ENCODE measurements at places on chromosomes 5 and 9.

DNA sequence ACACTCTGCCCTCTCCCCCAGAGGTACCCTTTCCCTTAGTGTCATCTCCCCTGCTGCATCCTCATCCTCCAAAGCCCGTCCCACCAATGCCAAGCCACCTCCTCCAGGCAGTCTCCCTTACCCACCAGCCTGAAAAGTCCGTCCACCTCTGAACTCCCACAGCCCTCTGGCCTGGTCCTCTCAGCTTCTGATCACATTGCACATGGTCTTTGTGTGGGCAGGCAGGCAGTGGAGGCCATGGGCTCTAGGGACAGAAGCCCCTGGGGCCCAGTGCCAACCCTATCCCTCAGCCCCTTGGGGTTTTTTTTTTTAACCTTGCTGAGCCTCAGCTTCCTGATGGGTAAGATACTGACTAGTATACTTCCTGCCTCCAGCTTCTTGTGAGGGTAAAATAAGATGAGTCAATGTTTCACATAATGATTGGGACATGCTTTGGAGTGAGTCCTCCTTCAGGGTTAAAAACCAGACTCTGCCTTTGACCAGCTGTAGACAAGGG, 19.4 kb downstream of the CSF1R start:
- DNase-seq = no peak

DNA sequence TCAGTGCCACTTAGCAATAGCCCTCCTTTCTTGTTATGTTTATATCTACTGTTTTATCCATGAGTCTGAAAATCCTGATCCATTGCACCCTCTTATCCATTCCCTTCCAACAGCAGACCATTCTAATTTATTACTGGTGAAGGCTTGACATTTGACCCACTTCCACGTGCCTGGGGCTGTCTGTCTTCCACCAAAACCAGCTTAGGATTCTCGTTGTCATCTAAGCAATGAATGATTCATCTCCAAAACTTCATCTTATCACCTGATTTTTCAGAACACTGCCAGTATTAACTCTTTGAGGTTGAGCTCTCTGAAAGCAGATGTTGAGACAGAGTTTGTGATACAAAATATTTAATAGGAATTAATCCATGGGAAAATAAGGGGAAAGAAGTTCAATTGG, 277.8 kb upstream of the FBXL7 start:
- DNase-seq = no peak

DNA sequence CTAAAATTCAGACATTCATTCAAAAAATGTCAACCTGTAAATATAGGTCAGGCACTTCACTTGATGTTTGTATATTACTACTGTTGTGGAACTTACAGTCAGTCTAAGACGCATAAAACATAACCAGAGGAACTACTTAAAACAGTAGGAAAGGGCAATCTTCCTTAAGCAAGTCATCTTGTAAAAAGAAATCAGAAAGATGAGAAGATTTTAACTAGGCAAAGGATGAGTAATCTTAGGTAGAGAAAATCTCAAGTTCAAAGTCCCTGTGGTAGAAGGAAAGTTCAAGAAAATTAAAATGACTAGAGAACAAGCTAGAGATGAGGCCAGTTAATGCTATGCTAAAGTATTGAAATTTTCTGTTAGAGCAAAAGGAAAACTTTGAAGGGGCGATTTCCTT, 152.4 kb downstream of the RAPGEF6 start:
- no peak for DNase-seq

- no peak for DNase-seq
These were observed 47.2 kb upstream of the LIFR start for GRCh38 chr5:38603691-38604090.

GRCh38 chr9:87301371-87301770, 196.3 kb upstream of the DAPK1 start:
- DNase-seq = no peak

DNA sequence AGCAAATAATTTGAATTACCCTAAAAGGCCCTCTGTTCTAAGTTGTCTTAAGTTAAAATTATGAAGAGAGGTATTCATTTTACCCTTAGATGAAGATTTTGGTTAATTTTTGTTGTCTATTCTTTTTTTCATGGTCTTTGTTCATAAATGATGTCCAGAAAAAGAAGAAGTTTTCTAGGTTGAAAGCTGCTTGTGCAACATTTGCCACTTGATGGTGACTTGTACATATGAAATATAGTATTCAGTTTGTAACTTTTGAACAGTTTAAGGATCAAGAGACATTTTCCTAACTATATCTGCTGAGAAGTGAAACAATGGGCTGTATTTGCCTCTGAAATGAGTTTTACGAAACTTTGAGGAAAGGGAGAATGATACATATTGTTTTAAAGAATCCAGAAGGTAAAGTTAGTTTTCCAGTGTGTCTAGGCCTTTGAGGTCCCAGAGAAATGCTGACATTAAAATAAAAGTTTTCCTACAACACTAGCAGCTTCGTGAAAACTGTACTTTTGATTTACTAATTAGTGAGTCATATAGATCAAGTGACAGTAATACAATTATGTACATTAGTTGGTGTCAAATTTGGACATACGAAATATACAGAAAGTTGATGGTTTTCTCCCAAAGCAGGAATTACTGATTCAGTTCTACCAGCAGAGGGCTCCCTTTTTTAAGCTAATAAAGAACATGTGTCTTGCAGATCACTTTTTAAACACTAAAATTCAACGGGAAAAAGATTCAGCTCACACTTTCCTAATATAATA, 70.5 kb downstream of the PIK3R1 start:
- DNase-seq = no peak

DNA sequence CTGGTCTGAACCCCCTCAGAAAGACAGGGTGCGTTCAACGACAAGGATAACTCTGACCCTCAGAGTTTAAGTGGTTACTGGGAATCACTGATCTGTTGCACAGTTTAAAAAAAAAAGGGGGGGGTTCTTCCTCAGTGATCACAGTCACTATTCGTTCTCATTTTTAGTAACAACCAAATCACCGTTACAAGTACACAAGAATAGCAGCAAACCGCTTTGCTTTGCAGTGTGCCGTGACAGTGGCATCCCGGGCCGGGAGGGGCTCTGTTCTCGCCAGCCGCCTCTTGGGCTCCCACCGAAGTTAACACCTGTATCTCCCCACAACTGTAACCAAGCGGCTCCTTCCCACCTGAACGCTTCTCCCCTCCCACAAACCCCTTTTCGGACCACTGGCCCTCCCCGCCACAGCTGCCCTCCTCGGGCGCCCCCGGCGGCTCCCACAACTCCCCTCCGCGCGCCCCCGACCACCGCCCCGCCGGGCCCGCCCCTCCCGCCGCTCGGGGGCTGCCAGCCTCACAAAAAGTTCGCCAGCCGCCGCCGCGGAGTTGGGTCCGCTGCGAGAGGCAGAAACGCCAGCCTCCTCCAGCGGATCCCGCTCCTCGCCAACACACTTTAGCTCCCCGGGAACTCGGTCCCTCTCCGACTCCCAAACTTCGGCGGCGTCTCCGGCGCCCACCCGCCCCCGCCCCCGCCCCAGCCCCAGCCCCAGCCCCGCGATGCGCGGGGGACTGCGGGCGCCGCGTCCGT, 1.2 kb downstream of the SSBP2 start:
- DNase-seq = no peak

- DNase-seq = no peak
These were observed 7.7 kb downstream of the FBXO4 start for GRCh38 chr5:41932770-41933169.

GRCh38 chr5:166062719-166063118, 2228.7 kb upstream of the WWC1 start:
- no peak for DNase-seq

GRCh38 chr9:37011530-37011929, 22.5 kb downstream of the PAX5 start:
- no peak for DNase-seq

DNA sequence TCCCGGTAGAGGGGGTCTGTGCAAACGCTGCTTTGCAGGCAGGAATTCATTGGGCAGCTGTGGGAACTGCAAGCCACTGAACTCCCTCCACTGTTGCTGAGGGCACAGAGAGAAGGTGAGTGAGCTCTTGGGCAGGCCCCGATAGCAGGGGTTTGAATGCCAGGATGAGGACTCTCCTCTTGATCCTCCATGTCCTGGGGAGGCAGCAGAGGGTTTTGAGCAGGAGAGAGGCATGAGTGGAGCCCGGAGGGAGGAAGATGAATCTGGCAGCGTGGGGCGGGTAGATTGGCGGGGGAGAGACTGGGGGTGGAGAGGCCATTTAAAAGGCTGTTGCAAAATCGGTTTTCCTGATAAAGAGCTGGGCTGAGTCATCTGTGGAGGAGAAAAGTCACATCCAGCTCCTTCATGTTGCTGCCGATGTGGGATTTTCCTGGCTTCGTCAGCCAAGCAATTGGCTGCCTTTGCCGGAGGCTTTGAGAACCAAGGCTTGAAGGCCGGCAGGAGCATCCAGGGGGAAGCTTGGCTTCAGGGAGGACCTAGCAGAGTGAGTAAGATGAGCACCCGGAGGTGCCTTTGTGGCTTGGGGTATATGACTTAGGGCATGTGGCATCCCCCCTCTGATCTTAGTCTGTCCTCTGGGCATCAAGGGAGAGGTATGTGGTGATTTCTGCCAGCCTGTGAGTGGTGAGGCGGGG, at the start of gene SYNPO:
TSS of gene SYNPO (plus strand) at position 350 of the 695 bp plus-strand sequence. CDS start 7,616 bp downstream, outside the sequence.
- no peak for DNase-seq

DNA sequence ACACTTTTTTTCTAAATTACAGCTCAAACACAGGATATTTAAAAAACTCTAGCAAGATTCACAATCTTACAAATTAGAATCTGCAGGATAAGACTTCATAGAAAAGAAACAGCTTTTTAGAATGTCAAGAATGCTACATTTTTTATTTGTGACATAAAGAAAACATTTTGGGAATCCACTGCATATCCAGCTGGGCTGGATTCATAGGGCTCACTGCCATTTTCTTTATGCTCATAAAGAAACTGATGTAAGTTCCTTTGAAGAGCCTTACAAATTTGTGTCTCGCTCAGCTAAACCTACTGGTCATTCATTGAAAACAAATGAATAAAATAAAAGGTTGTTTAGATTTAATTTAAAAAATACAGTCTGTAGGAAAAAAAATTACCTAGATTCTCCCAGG, 332.3 kb downstream of the TRPM3 start:
- no peak for DNase-seq

GRCh38 chr9:22976454-22976853, 529.8 kb downstream of the DMRTA1 start:
- DNase-seq = no peak

GRCh38 chr9:79006546-79006945, 565.2 kb upstream of the TLE4 start:
- no peak for DNase-seq

DNA sequence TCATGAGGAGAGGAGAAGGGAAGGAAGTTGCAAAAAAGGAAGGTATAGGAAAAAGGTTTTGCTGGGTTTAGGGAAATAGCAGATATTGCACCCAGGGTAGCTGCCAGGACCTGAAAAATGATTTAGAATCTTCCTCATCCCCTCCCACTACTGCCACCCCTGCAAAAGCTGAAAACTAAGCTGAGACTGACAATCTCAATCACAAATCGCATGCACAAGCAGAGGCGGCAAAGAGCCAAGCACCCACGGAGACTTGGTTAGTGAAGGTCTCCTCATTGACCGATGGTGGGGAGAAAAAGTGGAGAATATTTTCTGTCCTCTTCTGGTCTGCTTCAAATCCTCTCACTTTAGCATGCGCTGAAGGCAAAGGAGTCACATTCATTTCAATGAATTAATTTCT, 39.1 kb upstream of the PAM start:
- no peak for DNase-seq

GRCh38 chr5:149998281-149998680, 2.2 kb downstream of the TIGD6 start:
- DNase-seq = no peak

- DNase-seq = no peak
These were observed 5.7 kb downstream of the QSOX2 start for GRCh38 chr9:136239983-136240330.

- DNase-seq = no peak
These were observed 101.2 kb downstream of the PLK2 start for GRCh38 chr5:58358501-58359178.

GRCh38 chr9:9124616-9125015, 1325.0 kb upstream of the DMAC1 start:
- DNase-seq = no peak

GRCh38 chr5:170388818-170389549, at the start of gene KCNMB1:
Gene KCNMB1 (minus strand): TSS chr5:170389367. CDS start chr5:170385447, 3,920 bp downstream.
- no peak for DNase-seq

DNA sequence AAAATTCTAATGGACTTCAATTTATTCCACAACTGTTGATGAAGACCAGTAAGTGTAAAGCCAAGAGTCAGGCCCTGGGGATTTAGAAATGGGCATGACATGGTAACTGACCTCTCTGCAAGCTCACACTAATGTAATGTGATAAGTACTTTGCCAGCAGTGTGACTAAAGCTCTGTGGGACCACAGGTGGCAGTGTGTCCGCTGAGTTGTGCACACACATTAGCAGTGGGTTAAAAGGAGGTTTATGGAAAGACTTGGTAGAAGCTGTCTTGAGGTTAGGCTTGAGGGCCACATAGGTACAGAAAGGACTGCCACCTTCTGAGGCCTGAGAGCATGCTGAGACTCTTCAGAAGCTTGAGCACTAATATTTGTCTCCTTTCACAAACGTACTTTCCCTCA, 67.6 kb downstream of the UBAP1 start:
- no peak for DNase-seq
